ENCODE measurements at places on chromosomes 4 and X. TPM values are rescaled to one million over a fixed set of nuclear protein-coding genes. Genes with fewer than 3 reads are reported as not detected.

- DNase-seq = no peak
Observed at GRCh38 chr4:125551466-125551865, 236.7 kb downstream of the FAT4 start.

DNA sequence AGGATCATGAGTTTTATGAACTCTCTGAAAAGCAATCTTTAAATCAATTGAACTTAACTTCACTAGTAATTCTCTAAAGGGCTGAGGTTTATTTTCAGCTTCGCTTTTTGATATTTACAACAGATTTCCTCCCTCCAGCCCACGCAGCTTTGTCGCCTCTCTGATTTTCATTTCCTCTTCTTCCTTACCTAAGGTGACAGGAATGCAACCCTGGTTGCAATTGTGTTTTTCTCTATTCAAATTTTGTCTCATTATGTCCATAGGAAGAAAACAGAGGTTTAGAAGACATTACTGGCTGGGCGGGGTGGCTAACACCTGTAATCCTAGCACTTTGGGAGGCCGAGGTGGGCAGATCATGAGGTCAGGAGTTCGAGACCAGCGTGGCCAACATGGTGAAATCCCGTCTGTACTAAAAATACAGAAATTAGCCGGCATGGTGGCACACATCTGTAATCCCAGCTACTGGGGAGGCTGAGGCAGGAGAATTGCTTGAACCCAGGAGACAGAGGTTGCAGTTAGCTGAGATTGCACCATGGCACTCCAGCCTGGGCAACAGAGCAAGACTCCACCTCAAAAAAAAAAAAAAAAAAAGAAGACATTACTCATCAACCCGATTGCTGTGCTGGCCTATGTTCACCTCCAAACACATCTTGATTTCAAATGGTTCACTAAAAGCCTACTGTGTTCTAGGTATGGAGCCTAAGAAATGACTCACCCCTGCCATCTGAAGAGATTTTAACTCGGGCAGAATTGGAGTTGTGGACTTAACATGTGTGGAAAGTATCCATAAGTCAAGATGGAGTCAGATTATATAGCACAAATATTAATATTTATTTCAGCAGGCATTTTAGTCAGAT is 36.8 kb downstream of the VSIG4 start:
- peak; percentile 50 for DNase-seq

DNA sequence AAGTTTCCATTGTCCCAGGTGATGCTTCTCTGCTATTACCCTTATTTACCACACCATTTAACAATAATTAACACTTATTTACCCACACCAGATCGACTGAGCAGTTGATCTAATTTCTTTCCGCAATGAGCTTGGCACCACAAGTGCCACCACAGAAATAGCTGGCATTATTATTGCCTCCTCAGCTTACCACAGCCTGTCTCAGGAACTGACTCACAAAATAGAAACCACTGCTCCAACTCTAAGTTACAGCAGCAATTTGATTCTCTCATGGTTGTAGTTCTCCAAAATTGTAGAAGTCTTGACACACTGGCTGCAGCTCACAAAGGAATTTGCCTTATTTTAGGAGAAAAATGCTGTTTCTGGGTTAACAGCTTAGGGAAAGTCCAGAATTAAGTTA is 22.5 kb downstream of the ZNF721 start:
- no peak for DNase-seq

GRCh38 chr4:175297965-175298565 is 379.9 kb downstream of the ADAM29 start:
- no peak for DNase-seq

- no peak for DNase-seq
Observed at GRCh38 chr4:5383191-5383980, 325.0 kb downstream of the EVC2 start.

DNA sequence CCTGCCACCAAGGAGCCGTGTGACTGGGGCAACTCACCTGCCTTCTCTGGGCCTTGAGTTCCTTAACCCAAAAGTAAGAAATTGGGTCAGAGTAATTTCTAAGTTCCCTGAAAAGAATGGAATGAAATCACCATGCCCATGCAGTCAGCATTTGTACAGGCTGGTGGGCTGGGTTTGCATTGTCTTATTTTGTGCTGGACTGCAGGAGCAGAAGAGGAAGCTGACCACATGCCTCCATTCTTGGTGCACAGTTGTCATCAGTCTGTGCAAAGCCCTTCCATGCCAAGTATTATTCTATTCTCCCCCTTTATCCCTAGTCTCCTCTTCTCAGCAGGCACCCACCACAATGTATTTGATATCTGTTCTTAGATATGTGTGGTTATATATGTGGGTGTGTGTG is 56.3 kb downstream of the FHDC1 start:
- no peak for DNase-seq

- peak; percentile 14 for DNase-seq
Observed at GRCh38 chr4:75916091-75916661, 13.9 kb upstream of the PPEF2 start.

- no peak for DNase-seq
Observed at GRCh38 chr4:174401471-174402130, 117.9 kb downstream of the CEP44 start.

- no peak for DNase-seq
Observed at GRCh38 chr4:16897991-16898827, at the start of gene LDB2. Gene LDB2, minus strand, starts transcription at chr4:16898645.

DNA sequence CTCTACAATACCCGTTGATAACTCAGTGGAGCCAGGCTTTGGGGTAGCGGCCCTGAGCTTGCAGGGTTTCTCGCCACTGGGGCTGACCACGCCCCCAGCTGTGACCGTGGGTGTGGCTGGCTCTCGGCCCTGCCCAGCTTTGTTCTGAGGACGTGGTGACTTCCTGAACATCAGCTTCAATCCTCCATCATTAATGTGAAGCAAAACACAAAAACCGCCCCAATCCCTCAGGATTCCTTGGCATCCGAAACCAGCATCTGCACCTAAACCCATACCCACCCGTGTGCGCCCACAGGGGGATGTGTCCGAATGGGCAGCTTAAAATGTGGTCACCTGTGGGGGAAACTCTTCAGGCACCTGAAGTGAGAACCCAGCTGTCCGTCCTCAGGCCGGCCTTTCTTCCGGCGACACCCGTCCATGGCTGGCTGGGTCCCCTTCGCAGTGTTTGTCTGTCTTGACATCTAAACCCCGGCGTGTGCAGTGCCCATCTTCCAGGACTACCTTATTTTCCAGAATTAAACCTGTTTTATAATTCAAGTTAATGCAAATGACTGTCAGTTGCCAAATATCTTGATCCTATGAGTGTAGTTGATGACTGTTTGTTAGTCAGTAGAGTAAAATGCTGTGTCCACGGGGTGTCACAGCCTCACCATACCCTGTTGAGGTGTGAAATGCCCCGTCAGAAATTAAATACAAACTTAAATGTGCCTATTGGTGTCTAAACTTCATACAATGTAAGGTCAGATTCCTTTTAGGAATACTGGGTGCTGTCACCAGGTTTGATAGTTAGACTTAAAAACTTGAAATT is 27.3 kb downstream of the NELFA start:
- no peak for DNase-seq

DNA sequence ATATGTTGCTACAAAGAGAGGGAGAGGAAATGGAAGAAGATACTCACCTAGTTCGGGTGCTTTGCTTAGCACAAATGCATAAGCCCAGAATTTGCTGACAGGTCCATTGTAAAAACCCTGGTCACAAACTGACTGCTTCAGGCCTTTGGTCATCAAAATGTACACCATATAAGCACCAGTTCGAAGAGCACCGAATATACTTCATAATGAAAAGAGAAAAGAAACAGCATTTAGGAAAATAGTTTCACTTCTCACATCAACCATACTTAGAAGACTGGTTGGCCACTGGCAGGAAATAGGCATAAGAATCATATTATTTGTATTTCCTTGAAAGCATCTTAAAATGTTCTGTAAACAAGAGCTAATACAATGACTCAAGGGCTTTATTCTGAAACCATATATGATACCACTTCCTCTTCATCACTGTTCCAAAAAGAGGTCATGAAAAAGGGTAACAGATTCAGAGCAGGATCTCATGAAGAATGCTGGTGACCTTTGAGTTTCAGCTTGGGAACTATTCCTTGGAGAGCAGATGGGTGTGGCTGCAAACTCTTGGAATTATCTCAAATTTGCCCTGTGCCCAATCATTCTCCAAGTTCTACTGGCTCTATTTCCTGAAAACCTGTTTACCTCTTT is 138.7 kb downstream of the ELOVL6 start:
- peak; percentile 6 for DNase-seq

The RNF150 gene
- not detected for polyA plus RNA-seq
